ENCODE measurements at places on chromosomes 13 and 19.

- DNase-seq, result no peak
These were observed 11.5 kb upstream of the CCDC97 start for GRCh38 chr19:41298348-41298964.

DNA sequence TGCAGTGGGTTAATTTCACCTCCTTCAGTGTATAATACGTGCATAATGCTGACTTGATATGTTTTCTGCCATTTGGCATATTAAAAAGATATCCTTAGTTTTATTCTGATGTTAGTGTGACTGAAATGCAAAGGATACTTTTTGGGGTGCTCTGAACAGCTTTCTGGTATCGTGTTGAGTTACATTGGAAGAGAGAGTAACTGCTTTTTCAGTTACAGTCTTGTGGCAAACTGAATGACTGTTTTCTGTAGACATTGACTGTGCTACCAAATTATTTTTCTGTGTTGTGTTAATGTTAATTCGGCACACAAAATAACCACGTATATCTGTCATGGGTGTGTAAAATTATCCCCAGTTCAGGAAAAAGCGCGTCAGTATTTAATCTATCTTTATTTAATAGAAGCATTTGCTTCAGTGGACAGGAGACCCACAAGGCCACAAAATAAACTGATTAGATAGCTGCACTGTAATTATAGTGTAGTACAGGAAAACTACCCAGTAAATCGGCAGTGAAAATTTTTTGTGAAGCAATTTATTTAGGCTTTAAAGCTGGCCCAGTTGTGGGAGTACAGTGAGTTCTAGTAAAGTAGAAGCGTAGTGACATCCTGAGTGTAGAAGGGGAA lies 2.5 kb downstream of the URI1 start:
- no peak for DNase-seq

DNA sequence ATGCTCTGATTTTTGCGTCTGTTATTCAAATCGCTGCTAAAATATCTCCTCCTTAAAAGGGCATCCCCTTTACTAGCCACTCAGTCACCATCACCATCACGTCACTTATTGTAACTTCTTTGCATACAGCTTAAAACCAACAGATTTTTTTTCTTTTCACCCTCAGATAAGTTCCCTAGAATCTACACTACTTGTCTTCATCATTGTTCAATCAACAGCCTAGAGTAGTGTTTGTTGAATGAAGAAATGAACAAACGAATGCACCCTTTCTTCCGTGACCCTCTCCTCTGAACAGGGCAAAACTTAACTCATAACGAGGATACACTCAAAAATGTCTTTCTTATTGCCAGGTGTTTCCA lies 1.1 kb upstream of the AKAP11 start:
- no peak for DNase-seq

- DNase-seq, result no peak
These were observed 6.7 kb upstream of the TRIM28 start for GRCh38 chr19:58536852-58537798.

- DNase-seq, result no peak
These were observed 64.1 kb upstream of the OXGR1 start for GRCh38 chr13:97058391-97058790.

- DNase-seq, result no peak
These were observed at the start of gene FCER2 for GRCh38 chr19:7701654-7702457. FCER2 (minus strand) TSS chr19:7702131; CDS start chr19:7699760, 2,371 bp downstream.

GRCh38 chr13:44153496-44153895 lies 220.1 kb upstream of the SERP2 start:
- no peak for DNase-seq

GRCh38 chr19:55176076-55176475 lies 4.0 kb downstream of the SYT5 start:
- no peak for DNase-seq

GRCh38 chr13:110850840-110851239 lies 64.0 kb downstream of the ANKRD10 start:
- DNase-seq, result no peak

GRCh38 chr13:82847595-82847994 lies 1034.7 kb downstream of the SLITRK1 start:
- no peak for DNase-seq

- no peak for DNase-seq
These were observed 28.2 kb downstream of the HPN start for GRCh38 chr19:35069696-35070095.

- DNase-seq, result no peak
These were observed 5.6 kb downstream of the PPP1R15A start for GRCh38 chr19:48877855-48878195.

DNA sequence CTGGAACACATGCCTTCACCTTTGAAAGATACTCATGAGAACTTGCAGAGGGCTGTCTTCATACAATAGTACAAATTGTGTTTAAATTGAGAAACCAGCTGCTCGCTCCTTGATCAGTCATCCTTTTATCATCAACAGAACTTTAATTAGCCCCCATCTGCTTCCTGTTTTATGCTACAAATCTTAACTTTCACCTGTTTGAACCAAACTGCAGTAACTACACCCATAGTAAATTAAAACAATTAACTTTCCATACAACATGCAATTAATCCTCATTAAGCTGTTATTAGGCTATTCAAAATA lies 85.2 kb downstream of the FOXO1 start:
- no peak for DNase-seq

- no peak for DNase-seq
These were observed 24.4 kb downstream of the SLC25A15 start for GRCh38 chr13:40813667-40814454.

DNA sequence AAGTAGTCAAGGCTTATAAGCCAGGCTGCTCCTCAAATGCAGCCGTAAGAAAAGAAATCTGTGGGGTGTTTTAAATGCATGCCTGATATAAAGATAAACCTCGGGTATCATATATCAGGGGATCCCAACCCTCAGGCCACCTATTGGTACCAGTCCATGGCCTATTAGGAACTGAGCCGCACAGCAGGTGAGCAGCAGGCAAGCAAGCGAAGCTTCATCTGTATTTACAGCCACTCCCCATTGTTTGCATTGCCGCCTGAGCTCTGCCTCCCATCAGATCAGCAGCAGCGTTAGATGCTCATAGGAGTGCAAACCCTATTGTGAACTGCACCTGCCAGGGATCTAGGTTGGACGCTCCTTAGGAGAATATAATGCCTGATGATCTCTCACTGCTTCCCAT lies 233.5 kb upstream of the SERP2 start:
- no peak for DNase-seq

DNA sequence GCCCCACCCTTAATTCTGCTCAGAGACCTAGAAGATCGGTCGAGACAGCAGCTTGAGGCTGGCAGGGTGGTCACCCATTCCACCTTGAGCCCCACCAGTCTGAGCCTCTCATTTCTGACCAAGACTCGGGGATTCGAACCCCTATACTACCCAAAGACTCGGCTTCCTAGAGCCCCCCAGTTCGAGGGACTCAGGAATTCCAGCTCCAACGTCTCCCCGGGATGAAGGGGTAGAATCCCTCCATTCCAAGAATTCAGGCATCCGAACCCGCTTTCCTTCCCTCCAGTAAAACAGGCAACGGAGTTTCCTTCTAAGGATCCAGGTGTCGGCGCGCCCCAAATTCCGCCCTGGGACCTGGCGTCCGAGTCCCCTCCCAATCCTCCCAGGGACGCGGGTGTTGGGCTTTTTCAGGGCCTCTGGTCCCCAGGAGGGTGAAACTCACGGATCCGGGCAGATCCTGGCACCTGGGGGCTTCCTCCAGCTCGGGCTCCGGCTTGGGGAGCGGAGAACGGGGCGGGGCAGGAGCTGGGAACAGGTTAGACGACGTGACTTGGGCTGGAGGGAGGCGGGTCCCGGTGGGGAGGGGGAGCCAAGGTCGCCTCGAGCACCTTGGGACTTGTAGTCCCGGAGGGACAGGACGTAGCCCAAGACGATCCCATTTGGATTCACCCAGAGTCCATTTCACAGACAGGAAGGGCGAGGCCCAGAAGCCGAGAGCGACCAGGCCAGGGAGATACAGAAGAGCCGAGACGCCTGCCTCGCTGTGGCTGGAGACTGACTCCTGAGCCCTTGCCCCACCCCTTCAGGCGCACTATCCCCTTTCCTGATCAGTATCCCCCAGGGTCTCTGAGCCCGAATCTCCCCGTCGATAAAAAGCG lies at the start of gene PPP1R13L:
PPP1R13L (minus strand) TSS at position 513 of the 878 bp plus-strand sequence. CDS start 6,751 bp downstream, outside the sequence.
- DNase-seq, result peak; percentile 96
